ENCODE measurements at places on chromosomes 2 and 18. TPM values are rescaled to one million over a fixed set of nuclear protein-coding genes. Genes with fewer than 3 reads are reported as not detected.

WNT10A gene
- total RNA-seq: 1.1 TPM

SFXN5 gene
- 28.8 TPM for total RNA-seq

HOXD1 gene
- not detected for total RNA-seq

ZNF519 gene
- 5.4 TPM for total RNA-seq

GATA6 gene
- total RNA-seq: not detected

NXPH2 gene
- not detected for total RNA-seq

STARD6 gene
- total RNA-seq: not detected

HSBP1L1 gene
- 6.2 TPM for total RNA-seq

LCT gene
- 0.27 TPM for total RNA-seq

COL6A3 gene
- 0.54 TPM for total RNA-seq

HOXD10 gene
- not detected for total RNA-seq

UGT1A8 gene
- under 0.01 TPM for total RNA-seq

POTEI gene
- total RNA-seq: not detected

PAX8 gene
- 1.3 TPM for total RNA-seq

FEV gene
- total RNA-seq: not detected

IL37 gene
- total RNA-seq: not detected

TMEFF2 gene
- not detected for total RNA-seq

IGFBP5 gene
- total RNA-seq: under 0.01 TPM

ANKRD44 gene
- total RNA-seq: 80.2 TPM

GALNT14 gene
- total RNA-seq: 12.9 TPM

RASGRP3 gene
- 5.7 TPM for total RNA-seq

SCN3A gene
- 1.1 TPM for total RNA-seq

RAD51AP2 gene
- total RNA-seq: not detected

SERPINB13 gene
- total RNA-seq: not detected

AMMECR1L gene
- total RNA-seq: 11.8 TPM

HOXD8 gene
- total RNA-seq: not detected

HMSD gene
- not detected for total RNA-seq

CHST9 gene
- total RNA-seq: not detected

DSG1 gene
- total RNA-seq: not detected

LAMA1 gene
- under 0.01 TPM for total RNA-seq

ZNF892 gene
- total RNA-seq: 4.8 TPM

AQP12B gene
- under 0.01 TPM for total RNA-seq

DNAH7 gene
- total RNA-seq: under 0.01 TPM

UNC50 gene
- total RNA-seq: 21.8 TPM

ZNF385B gene
- total RNA-seq: not detected

ATP6V1B1 gene
- not detected for total RNA-seq

FHL2 gene
- total RNA-seq: 31.8 TPM

GKN1 gene
- not detected for total RNA-seq

ZNF396 gene
- 0.81 TPM for total RNA-seq

GMCL1 gene
- total RNA-seq: 12.1 TPM

DBI gene
- total RNA-seq: 23.2 TPM

UGT1A4 gene
- total RNA-seq: not detected

TMEM150A gene
- total RNA-seq: 21.5 TPM

NEU4 gene
- total RNA-seq: 9.2 TPM

OXER1 gene
- 1.3 TPM for total RNA-seq

POTEF gene
- total RNA-seq: under 0.01 TPM

C1QL2 gene
- not detected for total RNA-seq

KCNF1 gene
- total RNA-seq: under 0.01 TPM

PRKCE gene
- 11.8 TPM for total RNA-seq

SKOR2 gene
- total RNA-seq: not detected
